ENCODE measurements at places on chromosomes 4 and X.

DNA sequence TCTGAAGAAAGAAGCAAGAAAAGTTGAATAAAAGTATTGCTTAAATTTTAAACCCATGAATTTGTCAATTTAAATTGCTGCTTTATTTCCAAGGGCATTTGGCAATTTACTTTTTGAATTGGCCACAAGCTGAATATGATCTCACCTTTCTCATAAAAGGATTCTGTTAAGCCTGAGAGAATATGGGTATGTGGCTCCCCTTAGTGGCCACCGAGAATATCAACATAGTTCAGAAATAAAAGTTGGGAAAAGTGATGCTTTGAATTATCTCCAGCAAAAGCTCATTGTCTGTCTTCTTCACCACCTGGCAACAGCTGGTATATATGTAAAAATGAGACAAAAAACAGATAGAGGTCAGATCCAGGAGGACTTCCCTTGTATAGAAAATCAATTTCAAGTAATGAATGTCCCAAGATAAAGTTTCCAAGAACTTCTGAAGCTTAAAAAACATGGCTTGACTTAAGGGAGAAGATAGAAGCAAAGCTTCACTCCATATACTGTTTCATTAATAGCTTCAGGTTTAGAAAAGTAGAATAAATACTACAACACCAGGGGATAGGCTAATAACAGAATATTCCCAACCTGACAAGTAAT, 290.7 kb upstream of the FAM241A start:
- DNase-seq = peak; percentile 63

GRCh38 chr4:8664031-8664805, 71.7 kb downstream of the CPZ start:
- DNase-seq = no peak

- DNase-seq = no peak
These were observed 46.0 kb downstream of the UGT2A3 start for GRCh38 chr4:68905598-68905938.

DNA sequence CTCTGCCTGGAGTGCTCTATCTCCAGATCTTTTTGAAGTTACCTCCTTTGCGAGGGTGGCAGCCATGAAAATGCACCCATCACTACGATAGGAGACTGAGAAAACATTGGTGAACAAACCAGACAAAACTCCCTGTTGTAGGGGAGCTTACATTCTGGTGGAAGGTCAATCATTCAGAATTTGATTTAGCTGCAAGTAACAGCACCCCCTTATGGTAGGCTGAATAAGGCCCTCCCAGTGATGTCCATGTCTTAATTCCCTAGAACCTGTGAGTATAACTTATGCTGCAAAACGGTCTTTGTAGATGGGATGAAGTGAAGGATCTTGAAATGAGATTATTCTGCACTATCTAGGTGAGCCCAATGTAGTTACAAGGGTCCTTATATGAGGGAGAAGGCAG, 5.6 kb upstream of the TEC start:
- DNase-seq = peak; percentile 58

GRCh38 chrX:145865082-145865481, 47.5 kb downstream of the SLITRK2 start:
- no peak for DNase-seq

DNA sequence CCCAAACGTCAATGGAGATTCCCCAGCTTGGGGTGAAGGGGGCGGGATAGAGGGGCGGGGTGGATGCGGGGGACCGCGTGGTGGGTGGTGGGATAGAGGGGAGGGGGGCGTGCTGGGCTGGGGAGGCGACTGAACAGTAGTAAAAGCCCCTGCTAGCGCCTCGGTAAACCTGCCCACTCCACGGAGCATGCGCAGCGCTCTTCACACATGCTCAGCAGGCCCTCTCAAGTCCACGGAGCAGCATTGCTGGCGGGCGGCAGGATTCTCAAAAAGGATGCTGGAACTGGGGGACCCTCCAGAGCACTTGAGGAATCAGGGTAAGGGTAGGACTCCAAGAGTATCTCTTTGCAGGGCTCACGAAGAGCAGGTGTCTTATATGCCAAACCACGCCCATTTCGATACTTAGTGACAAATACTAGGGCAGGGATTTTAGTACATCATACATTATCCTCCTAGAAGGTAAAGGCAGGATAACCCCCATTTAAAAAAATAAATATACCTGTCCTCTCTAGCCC, 378 bp upstream of the RPS6KA6 start:
- peak; percentile 49 for DNase-seq

- DNase-seq = no peak
These were observed 345.4 kb downstream of the STIM2 start for GRCh38 chr4:27206009-27206408.

- DNase-seq = peak; percentile 14
These were observed 417.4 kb downstream of the PACRGL start for GRCh38 chr4:21117541-21118180.

- DNase-seq = no peak
These were observed 182.4 kb upstream of the MBNL3 start for GRCh38 chrX:132671229-132671641.

- peak; percentile 33 for DNase-seq
These were observed 8.0 kb upstream of the ODAPH start for GRCh38 chr4:75547647-75548387.

GRCh38 chrX:147376601-147377422, 534.9 kb upstream of the FMR1 start:
- DNase-seq = no peak

DNA sequence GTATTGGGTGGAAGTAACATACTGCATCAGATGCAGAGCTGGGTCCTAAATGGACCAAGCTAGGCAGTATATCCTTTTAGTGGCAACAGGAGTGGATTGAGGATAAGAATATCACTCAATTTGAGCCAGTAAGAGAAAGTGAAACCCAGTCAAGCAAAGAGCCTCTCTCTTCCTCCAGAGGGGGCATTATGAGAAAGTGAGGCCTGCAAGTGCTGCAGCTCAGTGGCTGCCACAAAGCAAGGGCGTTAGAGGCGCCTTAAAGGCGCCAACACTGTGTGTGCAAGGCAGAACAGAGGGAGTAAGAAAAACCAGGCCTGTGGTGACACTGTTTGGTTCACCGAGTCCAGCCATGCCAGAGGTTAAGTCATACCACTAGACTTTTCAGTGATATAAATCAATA, 17.5 kb downstream of the STX18 start:
- no peak for DNase-seq

DNA sequence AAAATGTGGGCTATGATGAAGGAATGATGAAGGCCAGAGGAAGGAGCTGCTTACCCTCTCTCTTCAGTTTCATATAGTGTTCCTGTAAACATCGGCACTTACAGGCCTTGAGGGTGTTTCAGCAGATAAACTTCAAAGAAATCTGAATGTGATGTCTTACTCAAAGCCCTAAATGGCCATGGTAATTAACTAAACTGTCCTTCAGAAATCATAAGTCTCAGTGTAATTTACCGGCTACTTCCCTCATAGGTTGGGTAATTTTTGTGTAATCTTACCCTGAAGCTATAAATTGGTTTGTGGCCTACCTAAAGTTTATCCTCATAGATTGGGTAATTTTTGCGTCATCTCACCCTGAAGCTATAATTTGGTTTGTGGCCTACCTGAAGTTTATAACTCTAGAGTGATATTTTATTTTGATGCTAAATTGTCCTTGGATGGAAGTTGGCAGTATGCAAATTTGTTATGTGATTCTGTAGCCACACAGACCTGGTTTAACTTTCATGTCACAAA, 2700.3 kb downstream of the ARAP2 start:
- DNase-seq = peak; percentile 36

DNA sequence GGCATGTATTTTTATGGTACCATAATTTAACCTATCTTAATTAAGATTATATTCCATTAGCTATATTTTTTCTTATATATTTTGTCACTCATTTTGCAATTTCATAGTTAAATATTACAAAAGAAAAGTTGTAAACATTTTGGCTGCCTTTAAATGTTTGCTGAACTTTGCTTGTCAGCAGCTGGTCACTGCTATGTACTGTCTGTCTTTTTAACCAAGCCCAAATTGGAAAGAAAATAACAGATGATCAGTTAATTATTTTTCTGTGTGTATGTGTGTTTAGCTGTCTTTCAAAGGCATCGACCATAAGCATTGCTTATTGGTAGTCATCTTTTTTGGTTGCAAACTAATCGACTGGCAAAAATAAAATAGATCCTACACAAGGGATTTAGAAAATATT, 54.4 kb upstream of the SMAD1 start:
- no peak for DNase-seq

- DNase-seq = peak; percentile 26
These were observed 26.5 kb upstream of the IRAK1 start for GRCh38 chrX:154046031-154046781.

GRCh38 chr4:159298502-159298901, 195.6 kb downstream of the RAPGEF2 start:
- DNase-seq = peak; percentile 87

DNA sequence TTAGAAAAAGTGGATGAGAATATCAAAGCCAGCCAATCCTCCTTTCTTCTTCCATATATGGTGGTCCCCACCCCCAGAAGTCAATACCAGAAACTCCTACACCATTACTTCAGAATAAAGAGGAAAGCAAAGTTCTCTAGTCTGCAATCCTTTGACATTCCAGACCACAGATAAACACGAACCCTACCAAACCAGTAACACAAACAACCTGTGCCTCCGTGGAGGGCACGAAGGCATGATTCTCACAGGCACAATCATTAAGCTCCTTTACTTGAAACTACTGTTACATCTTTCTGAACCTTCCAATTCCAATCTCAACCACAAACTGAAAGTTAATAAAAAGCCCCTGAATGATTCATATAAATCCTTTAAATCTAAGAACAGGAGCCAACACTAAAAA, 16.3 kb downstream of the MAML3 start:
- no peak for DNase-seq

- peak; percentile 65 for DNase-seq
These were observed 230.2 kb downstream of the CLCN4 start for GRCh38 chrX:10387011-10387410.

GRCh38 chr4:140296335-140297220, 76.9 kb upstream of the SCOC start:
- peak; percentile 63 for DNase-seq

GRCh38 chrX:8586953-8587352, 122.3 kb downstream of the VCX3B start:
- no peak for DNase-seq

- peak; percentile 66 for DNase-seq
These were observed 21.8 kb downstream of the SPANXC start for GRCh38 chrX:141220342-141221008.

DNA sequence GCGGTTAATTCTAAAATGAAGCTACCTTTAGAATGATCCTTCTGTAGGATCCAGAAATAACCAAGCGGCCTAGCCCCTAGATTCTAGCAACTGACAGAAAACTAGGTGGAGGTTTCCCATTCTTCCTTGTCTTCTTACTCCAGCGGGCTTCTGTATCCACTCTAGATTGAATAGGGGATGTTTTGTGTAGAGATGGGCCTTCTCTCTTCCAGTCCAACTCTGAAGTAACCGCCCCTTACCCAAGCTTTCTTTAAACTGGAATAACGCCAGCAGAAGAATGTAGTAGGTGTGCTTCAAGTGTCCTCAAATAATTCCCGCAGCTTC, 386 bp upstream of the TMEM184C start:
- no peak for DNase-seq

- DNase-seq = peak; percentile 37
These were observed 39.0 kb downstream of the ENPEP start for GRCh38 chr4:110514889-110515479.

DNA sequence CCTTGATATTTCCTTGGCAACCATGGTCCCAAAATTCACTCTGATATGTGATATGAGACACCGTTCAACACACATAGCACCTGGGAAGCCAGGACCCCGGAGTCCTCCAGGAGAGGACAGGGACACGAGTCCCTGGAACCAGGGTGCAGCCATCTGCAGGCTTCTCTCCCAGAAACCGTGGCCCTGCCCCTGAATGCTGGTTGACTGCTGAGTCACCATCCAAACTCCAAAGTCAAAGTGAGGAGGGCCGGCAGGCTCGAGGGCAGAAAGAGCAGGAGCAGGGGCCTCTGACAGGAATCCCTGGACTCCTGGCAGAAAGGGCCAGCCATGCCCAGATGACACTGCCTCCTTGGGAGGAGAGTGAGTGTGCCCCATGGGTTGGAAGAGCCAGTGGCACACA, 6.9 kb upstream of the PNMA6A start:
- no peak for DNase-seq

- no peak for DNase-seq
These were observed 516.3 kb downstream of the BCOR start for GRCh38 chrX:39581411-39581810.

Measured in epithelial cell of esophagus (primary cell).